Liver (tissue), 10 donors: ENCODE measurements at places on chromosomes 12 and 14.

- no peak for DNase-seq
Measured at GRCh38 chr12:115623764-115624334, 653.6 kb downstream of the MED13L start.

DNA sequence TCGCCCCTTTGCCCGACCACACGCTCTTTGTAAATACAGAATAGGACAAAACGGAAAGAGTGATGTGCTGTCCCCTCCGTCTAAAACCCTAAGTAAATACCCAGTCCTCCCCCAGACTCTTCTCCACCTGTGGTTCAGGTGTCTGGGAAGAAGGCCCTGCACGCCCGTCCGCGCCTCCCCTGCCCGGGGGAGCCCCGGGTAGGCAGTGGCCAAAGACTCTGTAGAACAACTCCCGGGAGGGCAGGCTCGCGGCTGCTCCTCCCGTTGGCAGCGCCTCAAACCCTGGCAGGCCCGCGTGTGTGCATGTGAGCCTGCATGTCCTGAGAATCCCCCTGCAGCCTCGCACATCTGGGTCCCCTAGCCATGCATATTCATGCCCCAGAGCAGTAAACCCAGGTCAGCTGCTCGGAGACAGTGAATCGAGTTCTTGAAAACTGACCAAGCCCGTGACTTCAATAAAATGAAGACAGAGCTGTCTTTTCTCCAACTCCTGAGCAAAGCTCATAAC, 165.8 kb downstream of the MON2 start:
- no peak for DNase-seq

DNA sequence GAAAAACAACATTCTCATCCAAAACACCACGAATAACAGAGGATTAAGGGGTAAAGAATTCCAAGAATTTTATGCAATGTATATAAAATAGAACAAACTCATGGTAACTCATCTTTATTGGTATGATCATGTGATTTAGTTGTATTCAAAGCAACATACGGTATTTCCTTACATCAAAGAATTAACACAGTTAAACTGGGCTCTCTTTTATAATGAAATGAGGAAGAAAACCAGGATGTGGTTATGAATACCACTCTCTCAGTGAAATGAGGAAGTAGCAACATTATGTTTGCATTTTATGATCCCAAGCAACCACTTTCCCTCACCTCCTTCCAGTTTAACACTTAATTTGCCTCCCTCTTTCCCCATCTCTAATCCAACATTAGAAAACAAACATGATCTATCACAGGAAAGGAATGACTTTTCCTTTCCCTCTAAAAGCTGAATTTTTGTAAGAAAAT, 22.9 kb downstream of the SPTLC2 start:
- DNase-seq, result no peak

GRCh38 chr14:50545618-50546017, 13.2 kb upstream of the MAP4K5 start:
- DNase-seq, result no peak

- no peak for DNase-seq
Measured at GRCh38 chr12:92365333-92365732, 219.7 kb upstream of the BTG1 start.

DNA sequence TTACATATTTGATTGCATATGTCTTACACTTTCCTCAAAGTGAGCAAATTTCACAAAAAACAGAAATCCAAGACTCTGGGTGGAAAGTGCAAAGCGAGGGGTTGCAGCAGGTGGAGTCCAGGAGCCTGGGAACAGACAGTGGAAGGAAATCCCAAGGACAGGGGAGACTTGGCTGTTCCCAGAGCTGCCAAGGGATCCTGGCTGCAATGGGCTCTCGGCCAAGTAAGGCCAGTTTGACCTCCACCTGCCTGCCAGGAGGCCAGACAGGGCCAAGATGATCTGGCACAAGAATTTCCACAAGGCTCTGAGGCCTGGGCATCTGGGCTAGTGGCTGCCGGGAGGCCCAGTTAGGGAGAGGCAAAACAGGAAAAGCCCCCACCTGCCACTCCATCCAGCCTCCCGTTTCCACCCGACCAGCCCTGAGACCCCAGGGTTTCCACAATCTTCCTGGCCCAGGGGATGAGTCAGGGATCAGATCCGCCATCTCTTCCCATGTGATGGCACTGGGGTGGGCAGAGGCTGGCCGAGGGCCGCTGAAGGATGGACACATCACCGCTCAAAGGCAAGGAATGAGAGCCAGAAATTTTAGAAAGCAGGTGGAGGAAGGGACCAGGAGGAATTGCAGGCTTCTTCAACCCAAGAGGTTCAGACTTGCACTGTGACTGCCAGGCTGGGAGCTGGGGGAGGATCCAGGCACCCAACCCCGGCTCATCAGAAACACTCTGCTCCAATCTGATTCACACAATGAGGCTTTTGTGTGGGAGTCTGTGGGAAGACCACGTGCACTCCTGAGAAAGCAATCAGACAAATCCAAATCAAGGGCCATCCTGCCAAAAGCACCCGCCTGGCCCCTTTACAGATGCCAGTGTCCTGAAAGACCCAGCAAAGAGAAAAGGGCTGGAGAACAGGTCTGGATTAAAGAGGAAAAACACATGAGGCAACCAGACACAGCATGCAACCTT, 16.3 kb downstream of the SCARB1 start:
- no peak for DNase-seq

GRCh38 chr12:48175613-48176416, 7.6 kb upstream of the CCDC184 start:
- DNase-seq, result no peak

DNA sequence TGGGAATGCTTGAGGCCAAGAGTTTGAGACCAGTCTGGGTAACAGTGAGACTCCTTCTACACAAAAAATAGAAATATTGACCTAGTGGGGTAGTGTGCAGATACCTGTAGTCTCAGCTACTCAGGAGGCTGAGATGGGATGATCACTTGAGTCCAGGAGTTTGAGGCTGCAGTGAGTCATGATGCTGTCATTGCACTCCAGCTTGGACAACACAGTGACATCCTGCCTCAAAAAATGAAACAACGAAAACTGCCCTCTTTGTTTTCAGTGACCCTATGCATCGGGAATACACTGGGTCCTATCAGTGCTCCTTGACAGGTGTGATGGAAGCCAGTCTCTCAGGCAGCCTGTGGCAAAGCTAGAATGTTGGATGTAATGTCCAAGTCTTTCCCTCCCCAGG, 311.5 kb upstream of the OR4E1 start:
- DNase-seq, result no peak

- DNase-seq, result no peak
Measured at GRCh38 chr14:68667313-68667791, 125.5 kb downstream of the ZFP36L1 start.

- DNase-seq, result no peak
Measured at GRCh38 chr12:3249081-3249800, 172.1 kb downstream of the TSPAN9 start.

- no peak for DNase-seq
Measured at GRCh38 chr14:25122211-25122610, 72.3 kb upstream of the STXBP6 start.

GRCh38 chr14:66152747-66153146, 333.4 kb upstream of the CCDC196 start:
- no peak for DNase-seq

- DNase-seq, result no peak
Measured at GRCh38 chr14:64191756-64192155, 102.4 kb downstream of the ESR2 start.

DNA sequence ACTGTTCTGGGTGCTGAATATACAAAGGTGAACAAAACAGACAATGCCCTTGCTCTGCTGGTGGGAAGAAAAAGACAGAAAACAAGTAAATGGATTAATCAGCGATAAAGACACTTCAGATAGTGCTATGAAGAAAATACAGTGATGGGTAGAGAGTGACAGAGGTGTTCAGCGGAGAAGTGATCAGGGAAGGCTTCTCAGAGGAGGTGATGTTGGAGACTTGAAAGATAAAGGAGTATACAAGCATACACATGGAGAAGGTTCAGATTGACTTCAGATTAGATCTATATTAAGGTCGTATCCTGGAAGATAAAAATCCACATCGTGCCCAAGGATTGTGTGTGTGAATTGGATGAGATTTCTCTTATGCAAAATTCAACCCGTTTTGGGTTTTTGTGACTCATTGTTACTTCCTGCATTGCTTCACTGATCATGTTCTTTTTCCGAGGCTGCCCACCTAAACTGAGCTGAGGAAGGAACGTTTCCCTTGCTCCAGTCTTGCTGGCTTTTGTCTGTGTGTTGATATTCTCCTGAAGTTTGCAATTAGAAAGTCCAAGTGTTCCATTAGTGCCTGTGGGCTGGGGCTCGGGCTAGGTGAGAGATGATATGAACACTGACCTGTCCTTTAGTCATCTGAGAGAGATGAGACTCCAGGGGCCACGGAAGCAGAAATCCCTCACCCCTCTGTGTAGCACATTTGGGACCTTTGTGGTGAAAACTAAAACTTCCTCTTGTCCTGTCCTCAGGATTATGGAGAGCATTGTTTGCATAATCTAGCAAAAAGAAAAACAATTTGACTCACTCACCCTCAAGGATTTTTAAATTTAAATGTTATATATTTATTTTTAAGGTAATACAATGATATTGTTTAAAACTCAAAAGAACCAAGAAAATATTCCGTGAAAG, 27.6 kb downstream of the PLXNC1 start:
- no peak for DNase-seq

GRCh38 chr12:20339060-20339459, 29.3 kb upstream of the PDE3A start:
- DNase-seq, result no peak

- DNase-seq, result no peak
Measured at GRCh38 chr12:2490831-2491230, 303.9 kb upstream of the FKBP4 start.

GRCh38 chr12:93805736-93806141, 128.6 kb downstream of the CRADD start:
- DNase-seq, result no peak

DNA sequence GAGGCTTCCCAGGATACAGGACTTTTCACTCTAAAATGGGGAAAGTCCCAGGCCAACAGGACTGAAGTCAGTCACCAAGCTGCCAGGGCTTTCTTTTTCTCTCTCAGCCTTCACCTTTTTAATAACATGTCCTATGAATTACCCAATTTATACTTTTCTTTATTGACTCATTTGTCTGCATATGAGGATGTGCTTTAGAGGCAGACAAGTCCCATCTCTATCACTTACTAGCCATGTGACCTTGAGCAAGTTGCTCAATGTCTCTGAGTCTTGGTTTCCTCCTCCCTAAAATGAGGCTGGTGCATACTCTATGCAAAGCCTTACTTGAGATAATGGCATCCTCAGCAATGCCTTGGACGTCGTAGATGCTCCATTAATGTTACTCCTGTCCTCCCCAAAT, 98.1 kb upstream of the TMPO start:
- no peak for DNase-seq

DNA sequence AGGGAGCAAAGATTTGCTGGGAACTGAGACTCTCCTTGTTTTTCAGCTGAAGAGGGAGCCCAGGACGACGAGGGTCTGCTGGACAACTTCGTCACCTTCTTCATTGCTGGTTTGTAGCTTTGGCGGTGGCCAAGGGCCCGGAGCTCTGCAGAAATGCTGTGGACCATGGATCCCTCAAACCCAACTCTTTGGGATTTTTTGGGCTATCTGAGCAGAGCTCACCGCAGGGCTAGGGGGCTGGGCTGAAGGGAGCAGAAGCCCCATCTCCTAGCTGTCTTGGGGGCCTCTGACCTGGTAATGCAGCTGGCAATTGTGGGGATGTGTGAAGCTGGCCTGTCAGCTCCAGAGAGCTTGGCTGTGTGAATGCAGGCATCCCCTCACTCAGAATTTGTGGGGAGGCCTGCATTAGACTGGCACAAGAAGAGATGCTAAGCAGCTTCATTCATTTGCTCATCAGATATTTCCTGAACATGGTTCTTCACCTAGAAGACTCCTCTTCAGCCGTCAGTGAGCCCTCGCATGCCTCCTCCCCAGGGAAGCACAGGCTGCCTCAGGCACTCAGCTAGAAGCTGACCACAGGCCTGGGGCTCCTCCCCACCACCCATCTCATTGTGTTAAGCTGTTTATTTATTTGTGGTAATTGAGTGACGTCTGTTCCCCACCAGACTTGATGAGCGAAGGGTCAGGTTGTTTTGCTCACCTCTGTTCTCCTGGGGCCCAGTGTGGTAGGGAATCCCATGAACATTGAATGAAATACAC, 32.2 kb downstream of the CYP46A1 start:
- DNase-seq, result no peak

DNA sequence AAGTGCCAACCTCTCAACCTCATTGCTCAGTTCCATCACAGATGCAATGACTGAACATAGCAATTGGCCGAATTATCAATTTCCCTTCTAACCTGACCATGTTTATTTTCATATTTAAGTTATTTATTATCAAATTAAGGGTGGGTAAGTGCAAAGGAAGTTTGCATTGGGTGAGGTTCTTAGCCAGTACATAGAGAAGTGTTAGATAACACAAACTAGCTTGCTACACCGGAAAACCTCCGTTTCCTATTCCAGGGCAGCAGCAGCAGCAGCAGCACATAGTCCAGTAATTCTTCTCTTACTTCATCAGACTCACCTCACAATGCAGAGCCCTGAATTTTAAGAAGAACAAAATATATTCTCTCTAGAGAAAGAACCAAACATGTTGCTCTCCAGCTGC, 200.5 kb upstream of the OR4E1 start:
- no peak for DNase-seq

GRCh38 chr12:2528001-2528400, 266.8 kb upstream of the FKBP4 start:
- DNase-seq, result no peak

- no peak for DNase-seq
Measured at GRCh38 chr12:65123435-65124063, 2.4 kb upstream of the WIF1 start.

GRCh38 chr14:71579331-71579730, 352.9 kb upstream of the RGS6 start:
- DNase-seq, result no peak

- DNase-seq, result no peak
Measured at GRCh38 chr14:33678005-33678404, 272.9 kb downstream of the EGLN3 start.

- no peak for DNase-seq
Measured at GRCh38 chr14:92600318-92601053, 86.9 kb downstream of the RIN3 start.

- DNase-seq, result no peak
Measured at GRCh38 chr14:20262642-20263128, 23.6 kb downstream of the OR11H4 start.

DNA sequence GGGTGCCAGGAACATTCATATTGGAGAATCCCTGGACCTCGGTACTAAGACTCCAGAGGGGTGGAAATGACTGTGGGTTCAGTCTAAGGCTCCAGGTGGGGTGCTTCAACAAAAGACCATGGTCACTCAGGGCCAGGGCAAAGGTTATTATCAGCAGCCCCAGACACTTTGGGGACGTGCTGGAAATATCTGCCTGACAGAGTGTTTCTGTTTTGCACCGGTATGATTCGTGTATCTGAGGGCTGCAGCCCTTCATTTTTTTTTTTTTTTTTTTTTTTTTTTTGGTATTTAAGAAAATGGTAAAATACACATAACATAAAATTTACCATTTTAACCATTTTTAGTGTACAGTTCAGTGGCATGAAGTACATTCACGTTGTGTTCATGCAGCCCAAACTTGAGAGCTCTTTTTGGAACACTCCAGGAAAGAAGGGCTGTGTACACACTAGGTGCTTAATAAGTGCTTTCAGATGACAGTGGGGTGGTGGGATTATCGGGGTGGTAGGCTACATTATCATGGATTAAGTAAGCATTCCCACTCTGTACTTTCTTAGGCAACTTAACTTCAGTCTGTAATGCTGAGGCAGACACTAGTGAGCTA, 120.3 kb downstream of the CHST11 start:
- no peak for DNase-seq

GRCh38 chr14:99816217-99816616, 23.0 kb downstream of the EML1 start:
- DNase-seq, result no peak

- DNase-seq, result no peak
Measured at GRCh38 chr12:67155863-67156262, 113.3 kb upstream of the CAND1 start.

GRCh38 chr14:71119832-71120231, 212.6 kb downstream of the PCNX1 start:
- DNase-seq, result no peak
